ENCODE measurements at places on chromosomes 4 and X.

- no peak for DNase-seq
Measured at GRCh38 chr4:73856518-73856917, 3.4 kb downstream of the PF4V1 start.

- DNase-seq, result no peak
Measured at GRCh38 chr4:152972821-152973628, 36.9 kb downstream of the FHDC1 start.

DNA sequence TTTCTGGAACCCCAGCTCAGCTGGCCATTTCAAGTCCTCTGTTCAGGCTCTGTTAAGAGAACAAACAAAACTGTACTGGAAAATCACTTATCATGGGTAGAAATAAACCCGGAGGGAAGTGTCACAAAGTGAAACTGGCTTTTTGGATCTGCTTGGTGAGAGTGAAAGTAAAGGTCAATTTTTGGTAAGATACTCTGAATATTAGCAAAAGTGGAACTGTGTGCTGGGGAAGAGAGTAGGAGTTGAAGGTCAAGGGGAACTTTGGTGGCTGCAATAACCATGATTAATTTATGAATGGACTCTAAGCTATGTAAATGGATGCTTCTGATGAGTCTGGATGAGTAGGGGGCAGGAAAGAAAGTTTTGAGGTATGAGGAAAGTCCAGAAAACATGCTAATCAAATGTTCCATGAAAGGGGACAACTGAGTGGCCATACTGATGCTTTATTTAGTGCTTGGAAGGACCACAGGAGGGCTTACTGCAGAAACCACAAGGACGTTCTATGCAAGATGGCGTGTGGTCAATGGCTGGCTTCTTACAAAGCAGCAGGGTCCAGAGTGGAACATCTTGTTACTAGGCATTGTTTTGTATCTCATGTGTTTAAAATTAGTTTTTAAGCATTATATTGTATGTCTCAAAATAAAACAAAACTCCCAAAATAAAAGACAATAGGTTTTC is 36.8 kb upstream of the TNIP3 start:
- DNase-seq, result no peak

GRCh38 chrX:45479196-45479834 is 278.6 kb upstream of the DIPK2B start:
- no peak for DNase-seq

GRCh38 chr4:67880866-67881610 is 2.8 kb downstream of the TMPRSS11D start:
- DNase-seq, result no peak

DNA sequence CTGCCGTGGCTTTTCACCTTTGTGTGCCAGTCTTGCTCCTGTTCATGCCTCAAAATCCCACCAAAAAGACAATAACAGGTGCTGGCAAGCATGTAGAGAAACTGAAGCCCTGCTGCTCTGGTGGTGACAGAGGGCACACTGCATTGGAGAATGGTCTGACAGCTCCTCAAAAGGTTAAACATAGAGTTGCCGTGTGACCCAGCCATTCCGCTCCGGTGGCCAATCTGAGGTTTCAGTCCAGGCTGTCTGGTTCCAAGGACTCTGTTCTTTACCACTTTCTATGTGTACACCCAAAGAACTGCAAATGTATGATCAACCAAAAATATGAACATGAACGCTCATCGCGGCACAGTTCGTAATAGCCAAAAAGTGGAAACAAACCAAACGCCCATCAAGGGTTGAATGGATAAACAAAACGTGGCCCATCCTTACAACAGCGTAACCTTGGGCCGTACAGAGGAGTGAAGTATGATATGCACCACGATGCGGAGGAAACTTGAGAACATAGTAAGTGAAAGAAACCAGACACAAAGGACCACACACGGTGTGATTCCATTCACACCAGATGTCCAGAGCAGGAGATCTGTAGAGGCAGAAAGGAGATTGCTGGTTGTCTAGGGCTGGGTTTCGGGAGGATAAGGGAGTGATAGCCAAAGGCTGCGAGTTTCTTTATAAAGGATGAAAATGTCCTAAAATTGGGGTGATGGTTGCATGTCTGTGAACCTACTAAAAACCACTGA is 33.6 kb upstream of the WFS1 start:
- DNase-seq, result no peak

GRCh38 chr4:105232374-105232773 is 85.7 kb downstream of the TET2 start:
- no peak for DNase-seq

- no peak for DNase-seq
Measured at GRCh38 chrX:47807548-47807947, 29.2 kb upstream of the ZNF81 start.

DNA sequence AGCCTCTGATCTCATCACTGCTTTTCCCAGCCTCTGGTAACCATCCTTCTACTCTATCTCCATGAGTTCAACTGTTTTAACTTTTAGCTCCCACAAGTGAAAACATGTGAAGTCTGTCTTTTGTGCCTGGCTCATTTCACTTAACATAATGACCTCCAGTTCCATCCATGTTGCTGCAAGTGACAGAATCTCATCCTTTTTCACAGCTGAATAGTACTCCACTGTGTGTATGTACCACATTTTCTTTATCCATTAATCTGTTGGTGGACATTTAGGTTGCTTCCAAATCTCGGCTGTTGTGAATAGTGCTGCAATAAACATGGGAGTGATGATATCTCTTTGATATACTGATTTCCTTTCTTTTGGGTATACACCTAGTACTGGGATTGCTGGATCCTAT is 109.5 kb downstream of the FRYL start:
- DNase-seq, result no peak

DNA sequence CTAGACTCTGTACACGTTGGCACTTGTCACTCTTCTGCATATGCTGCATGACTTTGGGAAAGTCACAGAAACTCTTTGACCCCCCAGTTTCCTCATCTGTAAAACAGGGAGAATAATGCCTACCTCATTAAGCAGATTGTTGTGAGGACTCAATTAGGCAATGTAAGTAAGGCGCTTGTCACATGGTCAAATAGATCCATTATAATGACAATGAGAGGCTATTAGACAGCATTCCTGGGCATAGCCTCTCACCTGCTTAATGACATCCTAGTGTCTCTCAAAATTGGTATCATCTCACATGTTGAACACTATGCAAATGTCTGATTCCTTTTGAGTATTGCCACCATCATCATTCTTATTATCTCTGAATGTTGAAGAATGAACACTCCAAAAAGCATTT is 172.6 kb upstream of the JADE1 start:
- no peak for DNase-seq

DNA sequence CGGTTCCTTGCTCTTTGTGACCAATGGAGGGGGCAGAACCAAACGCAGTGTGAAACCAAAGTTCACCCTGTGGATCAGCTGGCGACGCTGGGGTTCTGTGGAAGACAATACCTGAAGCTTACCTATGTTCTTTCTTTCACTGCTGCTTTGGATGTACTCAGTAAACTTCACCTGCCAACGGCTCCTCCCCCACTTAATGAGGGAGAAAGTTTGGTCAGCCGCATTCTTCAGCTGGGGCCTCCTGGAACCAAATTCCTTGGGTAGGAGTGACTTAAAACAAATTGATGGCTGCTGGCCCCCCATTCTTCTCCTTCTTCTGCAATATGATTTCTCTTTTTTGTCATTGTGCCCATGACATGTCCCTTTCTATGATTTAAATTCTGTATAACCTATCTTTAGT is 282.4 kb downstream of the ANK2 start:
- no peak for DNase-seq

- no peak for DNase-seq
Measured at GRCh38 chr4:124710015-124710741, 2.4 kb downstream of the ANKRD50 start.

DNA sequence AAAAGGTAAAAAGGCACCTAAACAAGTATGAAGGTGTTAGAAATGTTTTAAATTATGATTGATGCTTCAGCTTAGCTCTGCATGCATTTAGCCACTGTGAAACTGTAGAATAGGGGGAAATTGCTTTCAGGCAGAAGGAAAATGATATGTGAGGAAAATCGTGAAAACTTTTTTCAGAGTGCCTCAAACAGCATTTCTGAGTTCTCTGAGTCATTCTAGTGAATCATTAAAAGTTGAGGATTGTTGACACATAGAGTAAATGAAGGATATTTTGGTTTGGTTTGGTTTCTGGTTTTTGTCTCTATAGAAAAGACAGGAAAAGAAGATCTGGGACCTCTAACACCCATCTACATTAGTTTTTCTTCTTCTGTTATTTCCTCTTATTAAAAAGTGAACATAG is 332.5 kb upstream of the TRAM1L1 start:
- DNase-seq, result no peak

DNA sequence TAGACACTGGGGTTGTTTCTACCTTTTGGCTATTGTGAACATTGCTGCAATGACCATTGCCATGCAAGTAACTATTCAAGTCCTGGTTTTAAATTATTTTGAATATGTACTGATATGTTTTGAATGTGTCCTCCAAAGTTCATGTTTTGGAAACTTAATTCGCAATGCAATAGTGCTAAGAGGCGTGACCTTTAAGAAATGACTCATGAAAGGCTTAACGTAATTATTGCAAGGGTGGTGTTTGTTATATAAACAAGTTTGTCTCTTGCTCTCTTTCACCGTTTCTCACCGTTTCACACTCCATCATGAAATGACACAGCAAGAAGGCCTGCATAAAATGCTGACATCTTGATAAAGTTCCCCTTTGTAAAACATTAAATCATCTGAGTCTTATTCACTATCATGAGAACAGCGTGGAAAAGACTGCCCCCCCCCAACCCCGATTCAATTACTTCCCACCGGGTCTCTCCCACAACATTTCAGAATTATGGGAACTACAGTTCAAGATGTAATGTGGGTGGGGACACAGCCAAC is 506.9 kb upstream of the FAM47C start:
- DNase-seq, result no peak

DNA sequence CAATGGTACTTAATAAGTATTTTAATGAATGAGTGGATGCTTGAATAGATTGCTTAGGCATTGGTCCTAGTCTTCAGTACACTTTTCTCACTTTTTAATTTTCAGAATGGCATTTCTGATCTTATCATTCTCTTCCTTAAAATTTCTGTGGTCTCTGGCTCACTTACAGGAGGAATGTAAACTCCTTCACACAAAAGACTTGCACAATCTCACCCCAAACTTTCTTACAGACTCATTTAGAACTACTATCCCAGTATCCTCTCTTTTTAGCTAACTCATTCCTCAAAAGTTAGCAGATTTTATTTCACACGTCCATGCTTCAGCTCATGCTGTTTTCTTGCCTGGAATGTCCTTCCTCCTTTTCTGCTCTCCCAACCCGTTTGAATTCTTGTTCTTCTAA is 350.1 kb downstream of the GRXCR1 start:
- no peak for DNase-seq

- DNase-seq, result no peak
Measured at GRCh38 chrX:10534611-10535010, 85.8 kb downstream of the MID1 start.

GRCh38 chr4:54229631-54230483 is 764 bp downstream of the PDGFRA start:
- no peak for DNase-seq

- no peak for DNase-seq
Measured at GRCh38 chr4:6938237-6938636, 28.6 kb downstream of the TBC1D14 start.

DNA sequence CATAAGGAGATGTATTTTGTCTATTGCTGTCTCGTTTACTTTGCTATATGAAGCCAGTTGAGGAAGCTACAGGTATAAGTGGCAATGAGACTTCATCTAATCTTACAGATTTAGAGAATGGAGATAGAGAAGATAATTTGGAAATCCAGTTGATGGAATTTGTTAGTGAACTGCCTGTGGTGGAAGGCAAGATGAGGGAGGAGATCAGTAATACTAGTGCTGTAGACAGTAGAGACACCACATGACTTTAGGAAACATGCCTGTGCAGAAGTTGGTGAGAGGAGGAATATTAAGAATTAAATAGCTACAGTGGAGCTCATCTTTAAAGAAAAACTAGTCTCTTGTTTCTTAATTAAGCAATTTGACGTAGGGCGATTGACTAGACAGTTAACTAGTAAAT is 51.3 kb downstream of the RBPJ start:
- DNase-seq, result no peak

- no peak for DNase-seq
Measured at GRCh38 chr4:180665994-180666824, 1577.0 kb upstream of the TENM3 start.

GRCh38 chr4:8010618-8011017 is 71.0 kb upstream of the AFAP1 start:
- DNase-seq, result no peak
